CD4-positive, alpha-beta memory T cell (primary cell): ENCODE measurements at places on chromosomes 3 and 15. TPM values are rescaled to one million over a fixed set of nuclear protein-coding genes. Genes with fewer than 3 reads are reported as not detected.

SI gene
- total RNA-seq = not detected

DNA sequence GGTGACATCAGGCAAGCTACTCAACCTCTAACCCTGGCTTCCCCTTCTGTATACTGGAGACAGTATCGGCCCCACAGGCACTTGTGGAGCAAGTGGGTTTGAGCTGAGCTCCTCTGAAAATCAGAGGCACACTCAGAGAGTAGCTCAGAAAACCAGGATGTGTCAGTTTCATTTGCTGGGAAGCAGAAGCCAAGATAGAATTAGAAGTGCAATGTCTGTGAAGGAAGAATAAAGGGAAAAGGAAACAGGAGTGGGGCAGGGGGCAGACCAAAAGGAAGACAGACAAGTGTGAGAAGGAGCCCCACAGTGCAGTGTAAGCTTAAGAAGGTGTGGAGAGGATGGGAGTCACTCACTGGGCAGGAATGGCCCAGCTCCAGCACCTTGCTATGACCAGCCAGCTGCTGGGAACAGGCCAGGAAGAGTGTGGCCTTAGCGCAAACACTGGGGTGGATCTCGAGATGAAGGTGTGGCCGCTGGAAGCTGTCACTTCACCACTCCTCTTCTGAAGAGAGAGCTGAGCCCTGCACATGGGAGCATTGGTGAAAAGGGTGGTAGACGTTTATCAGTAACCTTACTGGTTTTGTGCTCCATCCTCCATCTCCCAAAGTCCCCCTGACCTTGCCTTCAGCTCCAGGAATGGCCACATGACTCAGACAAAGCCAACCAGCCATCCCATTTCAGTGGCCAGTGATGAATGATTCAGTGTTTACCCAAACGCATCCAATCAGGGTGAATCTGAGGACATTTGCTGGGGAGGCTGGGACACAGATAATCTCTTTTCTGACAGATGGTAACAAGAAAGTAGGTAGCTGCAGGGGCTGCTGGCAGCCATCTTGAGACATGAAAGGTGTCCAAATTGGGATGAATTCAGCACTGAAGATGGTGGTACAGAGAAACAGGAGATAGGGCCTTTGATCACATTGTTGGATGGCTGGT, 108.4 kb downstream of the SHQ1 start:
- peaks cover 19% of the 10 kb centered on the region for H3K4me1 ChIP-seq
- no peaks in the 10 kb centered on the region for H3K27me3 ChIP-seq
- no peak overlapping the region for H3K27ac ChIP-seq
- H3K4me3 ChIP-seq = peak overlapping the region; percentile 63
- H3K36me3 ChIP-seq = no peaks in the 10 kb centered on the region

- DNase-seq = no peak
- H3K4me1 ChIP-seq = no peaks in the 10 kb centered on the region
- no peaks in the 10 kb centered on the region for H3K36me3 ChIP-seq
- no peak overlapping the region for H3K4me3 ChIP-seq
- H3K27ac ChIP-seq = no peak overlapping the region
Observed at GRCh38 chr15:89681146-89681545, 2.0 kb upstream of the PLIN1 start.

DNA sequence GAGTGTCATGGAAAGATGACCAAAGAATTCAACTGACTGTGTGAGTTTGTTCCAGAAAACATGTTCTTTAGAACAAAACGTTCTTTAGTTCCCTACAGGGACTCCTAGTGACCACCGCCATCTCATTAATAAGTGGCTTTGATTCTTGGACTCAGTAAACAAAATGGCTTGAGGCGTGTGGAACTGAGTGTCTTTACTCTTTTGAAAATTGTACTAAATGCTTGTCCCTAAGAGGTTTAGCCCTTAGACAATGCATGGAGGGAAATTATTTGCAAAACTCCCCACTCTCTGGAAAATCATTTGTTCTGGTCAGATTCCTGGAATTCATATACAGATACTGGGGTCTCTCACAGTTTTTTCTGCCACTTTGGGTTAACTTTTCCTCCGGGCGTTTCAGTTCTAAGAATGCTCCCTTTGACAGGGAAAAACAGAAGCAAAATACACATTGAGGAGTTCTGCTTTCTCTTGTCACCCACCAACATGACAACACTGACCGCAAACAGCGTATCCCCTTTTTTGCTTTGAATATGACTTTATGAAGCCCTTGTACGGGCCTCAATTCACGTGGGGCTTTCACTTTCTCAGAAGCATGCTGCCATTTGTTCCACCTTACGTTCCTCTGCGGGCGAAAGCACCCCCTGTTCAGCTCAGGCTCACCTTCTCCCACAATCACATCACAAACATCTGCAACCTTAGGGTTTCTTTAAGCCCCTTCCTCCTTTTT, 15.3 kb upstream of the NRROS start:
- no peak for DNase-seq
- H3K27me3 ChIP-seq = no peaks in the 10 kb centered on the region
- H3K4me1 ChIP-seq = peaks cover 17% of the 10 kb centered on the region
- no peaks in the 10 kb centered on the region for H3K36me3 ChIP-seq
- H3K4me3 ChIP-seq = no peak overlapping the region

- DNase-seq = no peak
- H3K27me3 ChIP-seq = no peaks in the 10 kb centered on the region
- H3K4me1 ChIP-seq = no peaks in the 10 kb centered on the region
- no peak overlapping the region for H3K4me3 ChIP-seq
Observed at GRCh38 chr3:41640076-41640475, 321.8 kb downstream of the ULK4 start.

GRCh38 chr15:38824719-38825118, 260.1 kb upstream of the RASGRP1 start:
- no peaks in the 10 kb centered on the region for H3K36me3 ChIP-seq
- H3K4me3 ChIP-seq = no peak overlapping the region
- H3K27ac ChIP-seq = no peak overlapping the region

GRCh38 chr3:165254812-165255211, 58.6 kb upstream of the SLITRK3 start:
- no peaks in the 10 kb centered on the region for H3K27me3 ChIP-seq
- H3K36me3 ChIP-seq = no peaks in the 10 kb centered on the region
- no peak overlapping the region for H3K27ac ChIP-seq
- no peak for DNase-seq
- no peaks in the 10 kb centered on the region for H3K4me1 ChIP-seq
